ENCODE measurements at places on chromosomes 1 and 21. TPM values are rescaled to one million over a fixed set of nuclear protein-coding genes. Genes with fewer than 3 reads are reported as not detected.

The TRAF3IP3 gene
- not detected for polyA plus RNA-seq

The KCNJ10 gene
- polyA plus RNA-seq, result 0.09 TPM

The PLCH2 gene
- 0.21 TPM for polyA plus RNA-seq

The RLF gene
- polyA plus RNA-seq, result 4.7 TPM

The RHD gene
- polyA plus RNA-seq, result not detected

The KCNQ4 gene
- 0.24 TPM for polyA plus RNA-seq

DNA sequence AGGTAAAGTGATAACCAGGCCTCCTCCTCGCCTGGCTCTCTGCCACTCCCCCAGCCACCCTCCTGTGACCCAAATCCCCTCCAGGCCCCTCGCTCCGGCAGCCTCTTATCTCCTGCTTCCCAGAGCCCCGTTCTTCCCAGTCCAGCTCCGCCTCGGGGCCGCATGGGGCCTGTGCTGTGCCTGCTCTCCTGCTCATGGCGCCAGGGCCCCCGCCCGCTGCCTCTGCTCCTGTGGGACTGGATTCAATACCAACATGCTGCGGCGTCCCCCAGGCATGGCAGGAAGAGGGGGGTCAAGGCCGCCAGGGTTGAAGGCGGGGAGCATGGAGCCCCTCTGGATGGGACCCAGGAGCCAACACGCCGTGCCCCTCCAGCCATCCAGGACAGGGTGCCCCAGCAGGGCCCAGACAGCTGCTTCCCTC, 213.0 kb upstream of the VAMP3 start:
- DNase-seq, result no peak

DNA sequence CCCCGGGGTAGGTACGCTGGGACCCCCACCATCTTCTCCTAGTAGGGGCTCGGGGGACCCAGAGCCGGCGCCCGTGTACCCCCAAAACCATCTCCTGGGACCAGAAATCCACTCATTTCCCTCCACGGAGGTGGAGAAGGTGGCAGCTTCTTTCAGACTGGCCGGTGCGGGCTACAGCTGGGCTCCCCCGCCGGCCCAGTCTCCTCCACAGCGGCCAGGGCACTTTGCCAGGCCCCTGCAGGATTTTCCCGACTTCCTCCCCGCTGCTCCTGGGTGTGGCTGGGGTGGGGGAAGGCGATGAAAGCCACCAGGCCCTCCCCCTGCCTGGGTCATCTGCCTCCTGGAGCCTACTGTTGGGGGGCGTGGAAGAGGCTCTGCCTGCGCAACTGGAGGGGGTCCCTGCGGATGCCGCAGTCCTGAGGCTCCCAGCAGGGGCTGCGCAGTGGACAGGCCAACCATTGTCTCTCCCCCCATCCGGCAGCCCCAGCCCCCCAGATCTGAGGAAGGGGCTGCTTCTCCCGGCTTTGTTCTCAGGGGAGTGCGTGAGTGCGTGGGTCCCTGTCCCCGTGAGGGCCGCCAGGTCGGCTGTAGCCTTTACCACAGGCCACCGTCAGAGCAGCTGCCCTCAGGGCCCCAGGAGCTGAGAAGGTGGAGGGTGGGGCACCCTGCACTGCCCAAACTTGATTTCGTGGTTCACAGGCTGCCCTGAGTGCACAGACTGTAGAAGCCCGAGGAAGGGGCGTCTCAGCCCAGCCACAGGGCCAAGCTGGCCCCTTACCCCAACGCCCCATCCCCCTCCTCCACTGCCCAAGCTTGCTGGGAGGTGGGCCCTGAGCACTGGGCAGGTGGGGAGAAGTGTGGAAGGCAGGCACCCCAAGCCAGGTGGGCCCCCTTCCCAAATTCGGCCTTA, 1.3 kb downstream of the AGRN start:
- DNase-seq, result peak; percentile 78

GRCh38 chr1:203045821-203046594, 19.7 kb downstream of the PPFIA4 start:
- DNase-seq, result no peak

GRCh38 chr1:182688436-182689205, 4.2 kb upstream of the RGS8 start:
- no peak for DNase-seq

DNA sequence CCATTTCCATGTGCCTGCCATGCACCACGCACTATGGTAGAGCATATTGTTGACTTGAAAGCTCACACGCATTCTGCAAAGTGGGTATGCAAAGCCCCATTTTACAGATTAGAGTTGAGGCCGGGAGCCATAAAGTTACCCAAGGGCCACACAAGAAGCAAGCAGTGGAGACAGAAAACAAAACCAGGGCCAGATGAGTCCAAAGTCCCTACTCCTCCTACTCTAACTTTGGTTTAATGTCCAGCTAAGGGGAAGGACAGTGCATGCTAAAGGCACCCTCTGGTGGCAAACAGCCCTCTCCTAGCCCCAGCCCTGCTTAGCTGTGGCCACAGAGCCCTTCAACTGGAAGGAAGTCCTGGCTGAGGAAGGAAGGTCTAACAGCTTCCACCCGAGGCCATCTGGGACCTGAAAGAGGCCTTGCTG, 74.9 kb downstream of the SLC66A1 start:
- DNase-seq, result no peak

GRCh38 chr1:64073705-64074104, 129.7 kb upstream of the UBE2U start:
- no peak for DNase-seq

GRCh38 chr1:181033799-181034451, at the start of gene MR1:
MR1 (plus strand) TSS chr1:181033983; CDS start chr1:181034008, 25 bp downstream.
- peak; percentile 71 for DNase-seq

- no peak for DNase-seq
Observed at GRCh38 chr21:44734026-44734745, 22.8 kb upstream of the TSPEAR start.

GRCh38 chr1:61782771-61783170, 40.5 kb downstream of the PATJ start:
- DNase-seq, result no peak

DNA sequence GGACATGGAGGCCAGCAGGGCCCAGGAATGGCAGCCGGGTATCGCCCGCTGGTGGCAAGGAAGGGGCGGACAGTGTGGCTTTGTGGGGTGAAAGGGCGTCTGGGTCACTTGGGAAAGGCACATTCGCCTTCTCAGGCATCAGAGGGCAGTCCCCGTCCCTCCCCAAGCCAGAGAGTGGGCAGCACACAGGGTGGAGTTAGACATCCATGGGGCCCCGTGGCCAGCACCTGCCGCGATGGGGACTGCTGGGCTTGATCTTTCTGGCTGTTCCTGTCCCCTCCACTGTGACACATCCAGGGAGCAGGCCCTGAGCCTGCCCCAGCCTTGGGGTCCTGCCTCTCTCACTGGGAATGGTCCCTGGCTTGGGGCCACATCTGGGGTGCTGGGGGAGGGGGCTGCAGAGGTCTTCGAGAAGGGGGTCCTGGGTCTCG, 4.0 kb upstream of the TRPM2 start:
- no peak for DNase-seq

GRCh38 chr1:227948493-227949260, 945 bp upstream of the WNT9A start:
- peak; percentile 36 for DNase-seq

GRCh38 chr21:19236209-19236608, 832.6 kb upstream of the TMPRSS15 start:
- no peak for DNase-seq

- DNase-seq, result peak; percentile 9
Observed at GRCh38 chr1:114458237-114458777, 52.7 kb downstream of the TRIM33 start.

Measured in A549 (cell line).